ENCODE measurements at places on chromosomes 1 and 21.
A peak's percentile ranks its signal among the peaks of the same experiment; 100 is the strongest.

DNA sequence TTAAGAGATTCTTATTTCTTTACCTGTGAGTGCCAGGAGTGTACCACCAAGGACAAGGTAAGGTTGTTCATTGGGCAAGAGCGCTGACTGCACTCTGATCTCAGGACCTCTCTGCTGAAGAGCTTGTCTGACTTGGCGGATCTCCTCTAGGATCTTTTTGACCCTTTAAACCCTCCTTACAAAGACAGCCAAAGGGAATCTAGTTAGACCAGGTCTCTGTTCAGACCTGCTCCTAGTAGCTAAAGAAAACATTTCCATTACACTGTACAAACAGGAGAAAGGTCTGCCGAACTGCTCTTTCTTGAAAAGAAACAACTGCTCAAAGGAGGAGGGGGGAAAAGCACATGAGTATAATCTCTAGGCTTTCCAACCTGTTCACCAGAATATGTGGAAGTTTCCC is 49.3 kb downstream of the SMYD2 start:
- DNase-seq, result no peak

DNA sequence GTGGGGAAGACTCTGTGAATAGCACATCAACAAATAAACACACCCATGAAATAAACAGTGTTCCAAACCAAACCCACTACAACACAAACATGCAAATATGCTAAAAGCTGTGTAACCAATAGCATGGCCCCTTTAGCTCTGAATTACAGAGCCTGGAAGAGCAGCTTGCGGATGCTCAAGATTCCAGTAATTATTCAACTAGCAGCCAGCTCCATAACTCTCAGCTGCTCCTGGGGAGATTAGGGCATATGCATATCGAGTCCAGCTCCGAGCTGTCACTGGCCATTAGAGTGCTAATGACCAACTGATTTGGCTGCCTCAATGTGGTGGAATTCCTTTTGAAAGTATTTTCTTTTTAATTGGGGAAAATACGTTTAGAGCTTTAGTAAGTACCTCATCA is 207.1 kb downstream of the HHAT start:
- DNase-seq, result no peak

- no peak for DNase-seq
Measured at GRCh38 chr1:98133131-98133530, 212.3 kb upstream of the DPYD start.

DNA sequence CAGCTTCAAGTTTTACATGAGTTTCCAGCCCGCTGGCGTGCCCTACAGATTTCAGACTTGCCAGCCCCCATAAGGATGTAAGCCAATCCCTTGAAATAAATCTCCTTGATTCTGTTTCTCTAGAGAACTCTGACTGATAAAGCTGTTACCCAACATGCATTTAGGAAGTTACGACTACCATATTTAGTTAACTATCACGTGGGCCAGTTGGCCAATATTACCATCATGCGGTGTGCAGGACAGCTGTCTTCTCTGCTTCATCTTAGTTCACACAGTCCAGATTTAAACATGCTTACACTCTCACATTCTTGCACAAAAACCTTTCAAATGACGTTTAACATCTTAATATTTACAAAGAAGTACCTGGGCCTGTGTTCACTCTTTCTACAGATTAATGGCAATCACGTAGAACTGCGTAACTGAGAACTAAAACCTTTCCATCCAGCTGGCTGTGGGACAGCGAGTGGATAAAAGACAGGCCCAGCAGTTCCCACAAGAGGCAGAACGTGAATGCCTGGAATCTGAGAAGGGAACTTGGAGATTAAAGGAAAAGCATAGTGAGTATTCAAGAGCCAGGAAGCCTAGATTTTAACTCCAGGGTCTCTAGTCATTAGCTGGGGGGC is 20.8 kb downstream of the FAM177B start:
- DNase-seq, result no peak

DNA sequence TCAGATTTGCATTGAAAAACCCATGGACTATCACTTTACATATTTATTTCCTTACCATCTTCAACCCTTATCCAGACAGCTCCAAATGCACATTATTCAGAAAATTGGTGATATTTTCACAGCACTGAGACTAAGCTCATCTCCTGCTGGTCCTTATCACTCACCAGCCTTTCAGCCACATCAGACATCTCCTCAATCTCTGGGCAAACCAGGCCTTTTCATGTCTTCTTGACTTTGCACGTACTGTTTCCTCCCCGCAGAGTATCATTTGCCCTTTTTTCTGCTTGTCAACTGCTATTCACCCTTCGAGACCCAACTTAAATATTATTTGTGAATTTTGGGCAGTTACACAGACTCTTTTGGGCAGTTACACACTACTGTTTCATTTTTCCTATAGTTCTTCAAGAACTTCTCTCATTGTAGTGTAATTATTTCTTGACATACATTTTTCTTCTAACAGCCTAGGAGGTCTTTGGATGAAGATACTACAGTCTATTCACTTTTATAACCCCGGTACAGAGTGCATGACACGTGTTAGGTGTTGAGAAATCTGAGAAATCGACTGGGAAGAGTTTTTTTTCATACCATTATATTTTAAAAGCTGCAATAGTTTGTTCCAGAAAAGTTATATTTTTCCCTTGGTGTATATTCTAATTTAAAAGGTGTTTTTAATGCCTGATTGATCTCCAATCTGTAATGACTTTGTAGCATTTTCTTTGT is 98.0 kb downstream of the FGGY start:
- no peak for DNase-seq

GRCh38 chr1:106700211-106700610 is 356.3 kb upstream of the PRMT6 start:
- no peak for DNase-seq

DNA sequence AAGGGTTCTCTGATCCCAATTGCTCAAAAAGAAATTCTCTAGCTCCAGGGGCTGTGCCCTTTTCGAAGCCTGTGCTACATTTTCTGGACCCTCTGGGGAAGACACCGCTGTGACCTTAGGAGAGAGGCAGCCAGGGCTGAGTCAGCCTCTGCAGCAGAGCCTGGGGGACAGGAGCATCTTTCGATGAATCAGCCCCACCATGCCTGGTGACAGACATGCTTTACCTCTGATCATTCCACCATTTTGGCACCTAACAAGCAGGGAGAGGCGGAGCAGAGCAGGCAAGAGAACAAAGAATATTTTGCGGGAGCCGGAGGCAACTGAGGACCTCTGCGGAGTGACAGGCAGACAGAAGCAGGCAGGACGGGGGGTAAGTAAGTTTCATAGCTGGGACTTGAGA is 84.9 kb downstream of the VWA5B1 start:
- DNase-seq, result no peak

GRCh38 chr1:27527223-27527889 is 37.4 kb upstream of the WASF2 start:
- peak; percentile 76 for DNase-seq

GRCh38 chr21:31176725-31177124 is 138.4 kb upstream of the KRTAP19-8 start:
- DNase-seq, result peak; percentile 11

DNA sequence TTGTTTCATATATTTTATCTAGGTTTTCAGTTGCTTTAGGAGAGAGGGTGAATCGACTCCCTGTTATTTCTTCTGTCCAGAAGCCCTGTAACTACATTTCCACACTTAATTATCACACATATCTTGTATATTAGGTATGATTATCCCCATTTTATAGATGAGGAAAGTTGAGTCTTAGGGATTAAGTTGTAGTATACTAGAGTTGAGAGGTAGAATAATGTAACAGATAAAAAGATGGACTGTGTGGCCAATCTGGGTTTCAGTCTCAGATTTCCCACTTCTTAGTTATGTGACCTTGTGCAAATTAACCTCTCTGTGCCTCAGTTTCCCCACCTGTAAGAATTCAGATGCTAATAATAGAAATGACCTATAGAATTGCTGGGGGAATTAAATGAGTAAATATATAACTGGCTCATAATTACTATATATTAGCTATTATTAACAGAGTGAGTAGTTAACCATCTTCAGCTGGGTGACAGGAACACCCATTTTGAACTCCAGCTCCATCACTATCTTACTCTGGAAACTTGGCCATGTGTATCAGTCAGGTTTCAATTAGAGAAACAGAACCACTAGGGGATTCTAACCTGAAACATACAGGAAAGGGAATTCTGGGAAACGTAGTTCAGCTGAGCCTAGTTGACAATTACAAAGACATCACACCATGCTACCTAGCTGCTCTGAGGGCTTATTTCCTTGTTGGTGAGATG is 20.4 kb upstream of the FOXO6 start:
- DNase-seq, result no peak

- DNase-seq, result no peak
Measured at GRCh38 chr1:217062586-217062985, 339.4 kb upstream of the ESRRG start.

DNA sequence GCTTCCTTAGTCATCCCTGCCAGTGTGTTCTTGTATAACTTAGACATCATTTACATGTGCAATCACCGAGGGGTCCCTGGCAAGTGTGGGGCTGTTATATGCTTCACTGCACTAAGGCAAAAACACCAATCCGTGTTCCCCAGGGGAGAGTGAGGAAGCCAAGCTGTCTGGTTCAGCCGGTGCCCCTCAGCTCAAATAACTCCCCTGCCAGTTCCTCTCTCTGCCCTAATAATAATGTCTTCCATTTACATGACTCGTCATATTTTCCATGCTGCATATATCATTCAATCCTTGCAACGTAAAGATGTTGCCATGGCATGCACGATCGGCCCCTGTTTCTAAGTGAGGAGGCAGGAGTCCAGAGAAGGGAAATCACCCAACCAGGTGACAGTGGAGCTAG is 24.4 kb upstream of the NDC1 start:
- no peak for DNase-seq

DNA sequence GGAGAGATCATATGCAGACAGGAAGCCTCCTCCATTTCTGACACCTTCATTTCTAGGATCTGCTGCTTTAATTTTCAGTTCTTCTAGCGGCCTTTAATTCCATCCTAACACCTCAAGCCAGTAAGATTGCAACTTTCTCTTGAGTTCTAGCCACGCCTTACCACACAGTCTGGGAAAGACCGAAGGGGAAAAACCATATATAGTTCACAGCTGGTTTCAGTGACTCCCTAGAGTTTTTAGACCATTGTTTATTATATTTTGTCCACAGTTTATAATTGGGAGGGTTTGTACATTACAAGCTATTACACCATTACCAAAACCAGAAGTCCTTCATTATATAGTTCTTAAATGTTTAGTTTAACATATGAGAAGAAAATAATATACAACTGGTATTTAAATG is 37.5 kb downstream of the DPH5 start:
- peak; percentile 39 for DNase-seq

DNA sequence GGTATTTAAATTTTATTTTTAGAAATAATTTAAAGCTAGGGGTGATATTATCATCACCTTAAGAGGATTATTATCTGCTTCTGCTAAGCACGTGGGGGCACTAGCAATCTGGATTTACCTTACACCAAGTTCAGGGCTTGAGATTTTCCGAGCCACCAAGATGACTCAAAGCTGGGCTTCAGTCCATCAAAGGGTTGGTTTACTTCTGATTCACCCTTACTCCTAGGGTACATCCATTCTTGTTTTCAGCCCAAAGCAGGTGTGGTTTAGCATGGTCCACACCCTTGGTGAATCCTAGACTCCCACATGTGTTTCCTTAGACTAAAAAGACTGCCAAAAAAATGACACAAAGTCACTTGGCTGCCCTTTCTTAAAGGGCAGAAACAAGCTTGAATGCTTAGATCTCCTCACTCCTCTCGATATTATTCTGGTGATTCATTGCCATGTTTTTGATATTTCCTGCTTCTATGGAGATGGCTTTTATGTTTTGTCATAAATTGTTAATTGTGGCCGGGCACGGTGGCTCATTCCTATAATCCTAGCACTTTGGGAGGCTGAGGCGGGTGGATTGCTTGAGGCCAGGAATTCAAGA is 9.8 kb upstream of the PRSS38 start:
- peak; percentile 92 for DNase-seq

- DNase-seq, result no peak
Measured at GRCh38 chr1:172390683-172391551, 29.6 kb upstream of the C1orf105 start.

GRCh38 chr1:36458910-36459309 is 5.3 kb downstream of the MRPS15 start:
- DNase-seq, result no peak

DNA sequence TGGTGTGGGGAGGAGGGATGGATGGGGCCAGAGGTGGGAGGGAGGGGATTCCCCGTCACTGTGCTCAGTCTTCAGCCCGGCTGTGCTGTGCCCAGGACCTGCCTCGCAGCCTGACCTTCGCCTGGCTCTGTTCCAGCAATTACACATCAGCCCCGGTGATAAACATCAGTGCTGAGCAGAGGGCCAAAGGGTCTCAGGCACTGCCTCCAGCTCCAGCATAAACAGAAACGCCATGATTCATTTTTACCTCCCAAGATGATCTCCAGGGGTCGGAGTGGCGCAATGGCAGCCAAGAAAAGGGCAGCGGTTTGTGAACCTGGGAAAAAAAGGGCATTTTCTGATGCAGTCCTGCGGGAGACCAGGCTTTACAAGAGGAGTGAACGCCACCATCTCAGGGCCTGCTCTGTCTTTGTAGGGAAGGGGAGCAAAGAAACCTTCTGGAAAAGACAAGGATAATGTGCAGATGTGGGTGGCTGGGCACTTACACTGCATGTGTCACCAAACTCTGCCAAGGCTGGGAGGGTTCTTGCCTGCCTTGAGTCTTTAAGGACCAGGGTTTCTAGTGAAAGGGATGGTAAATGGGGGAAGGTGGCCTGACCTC is 28.1 kb downstream of the SHISA4 start:
- peak; percentile 95 for DNase-seq

- peak; percentile 78 for DNase-seq
Measured at GRCh38 chr1:6490181-6491080, 1.0 kb downstream of the PLEKHG5 start.

GRCh38 chr1:232923739-232924386 is 26.5 kb upstream of the NTPCR start:
- DNase-seq, result peak; percentile 3

GRCh38 chr1:180548686-180549317 is 10.0 kb upstream of the OVAAL start:
- DNase-seq, result no peak

GRCh38 chr1:20732071-20732587 is 374 bp downstream of the SH2D5 start:
- peak; percentile 47 for DNase-seq

DNA sequence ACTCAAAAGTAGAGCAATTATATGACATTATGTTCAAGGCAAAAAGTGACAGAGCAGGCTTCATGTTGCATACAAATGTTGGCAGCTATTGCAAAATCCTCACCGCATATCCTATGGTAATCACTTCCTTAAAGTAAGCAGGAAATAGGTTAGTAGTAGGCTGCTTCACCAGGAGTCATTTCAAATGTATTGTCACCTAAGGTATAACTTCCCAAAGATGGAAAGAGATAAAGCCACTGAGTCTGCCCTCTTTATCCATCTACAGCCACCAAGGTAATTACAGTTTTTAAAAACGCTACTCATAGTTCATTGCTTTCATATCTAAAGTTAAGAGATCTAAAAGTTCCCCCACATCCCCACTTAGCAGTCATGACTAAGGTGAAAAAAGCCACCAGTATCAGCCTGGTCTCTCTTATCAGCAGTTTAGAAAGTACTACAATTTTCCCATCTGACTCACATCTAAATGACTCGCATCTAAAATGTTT is 31.6 kb upstream of the UBE2U start:
- DNase-seq, result peak; percentile 84

- DNase-seq, result no peak
Measured at GRCh38 chr1:201427963-201428362, 6.4 kb upstream of the TNNI1 start.

GRCh38 chr1:29855561-29856160 is 619.3 kb downstream of the PTPRU start:
- DNase-seq, result no peak

GRCh38 chr21:15064576-15065391 is at the start of gene NRIP1:
NRIP1 (minus strand) TSS chr21:15065000; CDS start chr21:14968192, 96,808 bp downstream.
- DNase-seq, result peak; percentile 96

All from iris pigment epithelial cell (primary cell).